ENCODE measurements at places on chromosomes 2 and 18.

DNA sequence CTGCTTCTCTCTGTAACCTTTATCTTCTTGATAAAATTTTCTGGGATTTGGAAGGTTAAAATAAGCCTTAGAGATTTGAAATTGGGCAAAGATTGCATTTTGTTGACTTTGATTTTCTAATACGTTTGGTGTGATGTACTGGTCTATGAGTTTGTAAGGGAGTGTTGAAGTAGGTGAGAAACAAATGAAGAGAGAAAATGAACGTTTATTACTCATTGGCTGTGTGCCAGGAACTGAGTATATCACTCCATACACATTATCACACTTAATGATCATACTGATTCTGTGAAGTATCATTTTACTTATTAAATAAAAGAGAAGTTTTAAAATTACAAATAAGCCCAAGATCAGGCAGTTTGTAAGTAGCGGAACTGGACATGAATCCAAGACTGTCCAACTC is 795.1 kb upstream of the ZEB2 start:
- DNase-seq, result no peak

GRCh38 chr2:219003267-219003634 is 10.0 kb upstream of the CRYBA2 start:
- DNase-seq, result no peak

DNA sequence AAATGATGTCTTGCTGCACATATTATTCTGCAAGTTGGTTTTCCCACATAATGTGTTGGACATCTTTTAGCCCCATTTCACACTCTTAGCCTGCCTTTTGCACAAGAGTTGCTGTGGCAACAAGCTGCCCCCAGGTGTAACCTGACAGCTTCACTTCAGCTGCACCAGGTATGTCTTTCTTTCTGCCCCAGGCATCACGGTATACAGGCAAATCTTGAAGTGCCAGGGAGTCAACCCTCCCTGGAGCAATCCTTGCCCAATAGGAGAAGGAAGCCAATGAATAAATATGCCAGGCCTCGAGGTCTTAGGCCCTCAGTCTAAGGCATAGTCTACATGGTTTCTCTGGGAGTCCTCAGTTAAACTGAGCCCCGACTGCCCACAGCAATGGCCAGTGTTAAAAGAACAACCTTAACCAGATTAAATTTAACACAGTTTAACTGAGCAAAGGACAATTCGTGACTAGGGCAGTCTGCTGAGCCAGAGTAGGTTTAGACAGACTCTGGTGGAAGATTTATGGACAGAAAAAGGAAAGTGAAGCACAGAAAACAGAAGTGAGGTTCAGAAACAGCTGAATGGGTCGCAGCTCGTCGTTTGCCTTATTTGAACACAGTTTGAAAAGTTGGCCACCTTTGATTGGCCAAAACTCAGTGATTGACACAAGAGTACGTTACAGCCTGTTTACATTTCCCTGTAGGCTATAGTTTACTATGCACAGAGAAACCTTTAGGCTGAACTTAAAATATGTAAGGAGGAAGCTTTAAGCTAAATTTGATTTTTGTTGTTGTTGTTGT is 32.0 kb upstream of the C1QL2 start:
- DNase-seq, result peak; percentile 77

GRCh38 chr2:204335451-204336058 is 209.7 kb upstream of the PARD3B start:
- no peak for DNase-seq

- no peak for DNase-seq
These were observed 142.9 kb downstream of the CHST9 start for GRCh38 chr18:27042177-27042576.

GRCh38 chr2:227503433-227504406 is 31.8 kb downstream of the AGFG1 start:
- DNase-seq, result peak; percentile 27

- DNase-seq, result no peak
These were observed at the start of gene GBX2 for GRCh38 chr2:236168110-236169080. TSS of gene GBX2 (minus strand) at chr2:236168386. CDS start at chr2:236167971, 415 bp downstream.

GRCh38 chr18:26190506-26190905 is 35.7 kb upstream of the TAF4B start:
- DNase-seq, result peak; percentile 5
